ENCODE measurements at places on chromosomes 7 and 10.

DNA sequence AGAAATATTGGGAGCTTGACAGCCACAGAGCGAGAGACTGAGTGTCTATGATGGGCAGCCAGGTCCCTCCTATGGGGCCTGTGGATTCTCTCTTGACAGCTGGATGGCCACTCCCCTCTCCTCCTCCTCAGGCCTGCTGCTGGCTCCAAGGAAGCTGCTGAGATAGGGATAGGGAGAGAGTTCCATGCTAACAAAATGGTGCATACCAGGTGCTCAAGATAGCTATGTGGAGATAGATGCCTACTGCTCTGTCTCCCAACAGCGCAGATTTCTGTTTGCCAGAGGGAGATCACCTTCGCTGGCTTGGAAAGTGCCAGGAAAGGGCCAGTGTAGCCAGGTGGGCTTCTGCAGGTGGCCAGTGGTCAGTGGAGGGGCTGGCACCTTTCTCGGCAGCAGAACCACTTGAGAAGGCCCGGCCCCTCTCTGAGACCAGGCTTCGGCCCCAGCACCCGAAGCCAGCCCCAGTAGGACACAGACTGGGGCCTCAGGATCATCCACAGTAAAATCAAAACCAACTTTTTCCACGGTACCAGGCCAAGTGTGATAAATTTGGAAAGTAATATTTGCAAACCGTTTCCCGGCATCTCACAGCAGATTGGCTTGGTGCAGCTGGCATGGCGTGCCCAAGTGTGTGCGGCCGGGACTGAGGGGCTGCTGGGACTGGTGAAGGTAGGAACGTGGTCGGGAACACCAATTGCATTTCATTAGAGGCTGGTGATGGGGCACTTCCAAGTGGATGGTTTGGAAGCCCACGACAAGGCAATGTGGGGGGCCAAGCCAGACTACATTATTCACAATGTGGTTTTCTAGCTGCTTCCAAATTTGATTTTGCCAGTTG is 139.6 kb downstream of the PTPN20 start:
- DNase-seq, result no peak

- DNase-seq, result no peak
Measured at GRCh38 chr10:105187243-105187642, 546.2 kb downstream of the SORCS3 start.

DNA sequence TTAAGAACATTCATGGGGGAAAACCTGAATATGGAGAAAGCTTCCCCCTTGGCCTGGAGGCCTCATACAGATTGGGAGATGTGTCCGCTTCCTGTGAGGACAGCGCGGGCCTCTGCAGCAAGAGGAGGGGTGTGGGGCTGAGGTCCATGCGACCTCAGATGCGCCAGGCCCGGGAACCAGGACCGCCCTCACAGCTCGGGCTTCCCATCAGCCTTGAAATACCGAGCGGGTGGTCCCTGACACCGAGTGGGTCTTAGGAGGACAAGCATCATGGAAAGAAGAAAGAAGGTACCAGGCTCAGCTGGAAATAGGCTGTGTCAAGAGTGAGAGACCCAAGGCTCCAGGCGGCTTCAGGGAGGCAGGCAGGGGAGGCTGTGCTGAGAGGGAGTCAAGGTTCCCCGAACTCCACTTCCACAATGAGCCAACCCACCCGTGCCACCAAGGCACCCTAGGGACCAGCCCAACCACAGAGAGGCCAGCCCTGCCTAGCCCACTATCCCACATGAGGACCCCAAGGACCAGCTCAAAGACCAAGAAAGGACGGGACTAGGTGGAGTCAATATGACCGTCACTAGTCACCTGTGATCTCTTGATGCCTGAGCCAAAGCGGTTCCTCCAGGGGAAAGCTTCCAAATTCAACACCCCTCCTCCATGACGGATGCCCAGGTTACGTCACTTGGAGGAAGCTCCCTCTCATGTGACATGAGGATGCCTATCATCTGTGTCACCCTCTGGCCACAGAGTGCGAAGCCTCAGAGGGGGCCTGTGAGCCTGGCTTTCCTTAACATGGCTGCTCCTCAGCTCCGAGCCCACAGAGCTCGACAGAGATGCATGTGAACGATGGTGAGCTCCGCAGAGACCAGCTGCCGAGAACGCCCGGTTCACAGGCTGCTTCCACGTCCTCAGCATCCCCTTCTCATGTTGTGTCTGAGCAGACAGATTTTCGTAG is 103.7 kb downstream of the TCERG1L start:
- no peak for DNase-seq

GRCh38 chr10:89047397-89047796 is 56.8 kb downstream of the FAS start:
- no peak for DNase-seq

GRCh38 chr7:8762803-8763202 is 329.4 kb downstream of the NXPH1 start:
- no peak for DNase-seq

Data from NCI-H748 treated with DMSO at 0.1 percent for 48 hours (cell line).